Fibroblast of skin of left biceps (primary cell): ENCODE measurements at places on chromosomes 11 and 22.

DNA sequence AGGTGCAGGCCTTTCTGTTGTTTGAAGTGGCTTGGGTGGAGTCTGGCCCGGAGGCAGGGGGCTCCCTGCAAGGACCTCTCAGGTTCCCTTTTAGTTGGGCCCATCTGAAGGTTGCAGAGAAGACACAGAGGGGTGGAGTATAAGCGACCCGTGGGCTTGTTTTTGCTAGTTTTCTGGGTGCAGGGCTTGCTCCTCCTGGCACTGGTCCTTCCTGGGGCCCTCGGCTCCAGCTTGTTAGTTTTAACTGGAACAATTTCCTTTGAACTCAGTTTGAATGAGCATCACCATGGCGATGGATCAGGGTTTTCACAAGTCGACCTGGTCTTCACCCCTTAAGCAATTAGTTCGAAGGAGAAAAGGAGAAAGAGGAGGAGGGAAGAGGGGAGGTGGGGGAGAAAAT is 28.5 kb upstream of the OAF start:
- DNase-seq = no peak

- no peak for DNase-seq
Measured at GRCh38 chr11:24543771-24544170, 46.9 kb downstream of the LUZP2 start.

- DNase-seq = no peak
Measured at GRCh38 chr11:88424881-88425280, 87.3 kb upstream of the CTSC start.

GRCh38 chr22:26442086-26442756 is 13.2 kb downstream of the ASPHD2 start:
- no peak for DNase-seq

DNA sequence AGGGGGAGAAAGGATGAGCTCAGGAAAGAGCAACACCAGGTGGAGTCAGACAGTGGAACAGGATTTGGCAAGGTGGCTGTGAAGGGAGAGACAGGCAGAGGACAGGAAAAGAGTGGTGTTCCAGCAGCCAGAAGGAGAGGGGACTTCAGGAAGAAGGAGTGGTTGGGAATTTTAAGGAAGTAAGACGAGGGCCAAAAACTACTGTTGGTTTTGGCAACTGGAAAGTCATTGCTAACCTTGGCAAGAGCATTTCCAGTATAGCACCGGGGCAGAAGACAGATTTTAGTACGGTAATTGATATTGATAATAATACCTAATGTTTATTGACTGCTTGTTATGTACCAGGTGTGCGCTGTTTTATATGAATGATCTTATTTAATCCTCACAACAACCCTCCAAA is 15.4 kb upstream of the DDX6 start:
- DNase-seq = no peak

DNA sequence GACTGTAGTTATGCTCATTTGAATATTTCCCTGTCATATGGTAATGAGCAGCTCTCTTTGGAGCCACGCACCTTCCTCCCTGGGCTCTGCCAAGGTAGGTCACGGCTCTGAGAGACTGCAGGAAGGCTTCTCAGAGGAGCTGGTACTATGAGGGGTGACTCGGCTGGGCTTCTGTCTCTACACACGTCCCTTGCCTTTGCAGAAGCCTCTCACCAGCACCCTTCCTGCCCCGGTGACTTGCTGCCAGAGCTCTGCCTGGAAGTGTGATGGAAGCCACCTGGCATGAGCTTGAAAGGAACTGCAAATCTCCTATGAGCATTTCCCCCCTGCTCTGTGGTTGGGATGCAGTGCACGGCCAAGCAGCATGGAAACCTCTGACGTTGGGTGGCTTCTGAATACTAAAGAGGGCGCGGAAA is 74.2 kb downstream of the KIRREL3 start:
- DNase-seq = no peak

DNA sequence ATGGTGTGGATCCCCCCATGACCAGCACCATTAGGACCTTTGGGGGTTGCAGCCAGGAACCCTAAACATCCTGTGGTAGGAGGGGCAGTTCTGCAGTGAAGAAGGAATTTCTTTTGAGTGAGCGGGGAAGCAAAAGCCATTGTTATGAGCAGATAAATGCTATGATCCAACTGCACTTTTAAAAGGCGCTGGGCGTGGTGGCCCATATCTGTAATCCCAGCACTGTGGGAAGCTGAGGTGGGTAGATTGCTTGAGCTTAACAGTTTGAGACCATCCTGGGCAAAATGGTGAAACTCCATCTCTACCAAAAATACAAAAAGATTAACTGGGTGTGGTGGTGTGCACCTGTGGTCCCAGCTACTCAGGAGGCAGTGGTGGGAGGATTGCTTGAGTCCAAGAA is 5.9 kb upstream of the TOMM22 start:
- DNase-seq = no peak

DNA sequence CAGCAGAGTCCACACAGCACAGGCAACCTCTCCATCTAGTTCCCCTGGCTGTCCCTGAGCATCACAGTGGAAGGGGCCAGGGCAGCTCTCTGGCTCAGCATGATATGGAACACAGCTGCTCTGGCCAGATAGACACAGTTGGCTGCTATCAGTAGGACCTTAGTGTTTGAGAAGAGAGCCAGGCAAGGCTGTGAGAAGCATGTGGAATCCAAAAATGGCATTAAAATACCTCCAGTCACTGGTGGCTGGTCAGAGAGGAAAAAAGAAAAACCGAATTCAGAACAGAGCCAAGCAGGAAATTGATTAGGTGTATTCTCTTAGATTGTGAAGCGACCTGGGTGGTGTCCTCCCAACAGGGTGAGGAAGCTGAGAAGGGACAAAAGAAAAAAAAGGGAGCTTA is 27.9 kb downstream of the SERPINH1 start:
- no peak for DNase-seq

GRCh38 chr22:46028106-46028991 is 51.4 kb upstream of the WNT7B start:
- no peak for DNase-seq

DNA sequence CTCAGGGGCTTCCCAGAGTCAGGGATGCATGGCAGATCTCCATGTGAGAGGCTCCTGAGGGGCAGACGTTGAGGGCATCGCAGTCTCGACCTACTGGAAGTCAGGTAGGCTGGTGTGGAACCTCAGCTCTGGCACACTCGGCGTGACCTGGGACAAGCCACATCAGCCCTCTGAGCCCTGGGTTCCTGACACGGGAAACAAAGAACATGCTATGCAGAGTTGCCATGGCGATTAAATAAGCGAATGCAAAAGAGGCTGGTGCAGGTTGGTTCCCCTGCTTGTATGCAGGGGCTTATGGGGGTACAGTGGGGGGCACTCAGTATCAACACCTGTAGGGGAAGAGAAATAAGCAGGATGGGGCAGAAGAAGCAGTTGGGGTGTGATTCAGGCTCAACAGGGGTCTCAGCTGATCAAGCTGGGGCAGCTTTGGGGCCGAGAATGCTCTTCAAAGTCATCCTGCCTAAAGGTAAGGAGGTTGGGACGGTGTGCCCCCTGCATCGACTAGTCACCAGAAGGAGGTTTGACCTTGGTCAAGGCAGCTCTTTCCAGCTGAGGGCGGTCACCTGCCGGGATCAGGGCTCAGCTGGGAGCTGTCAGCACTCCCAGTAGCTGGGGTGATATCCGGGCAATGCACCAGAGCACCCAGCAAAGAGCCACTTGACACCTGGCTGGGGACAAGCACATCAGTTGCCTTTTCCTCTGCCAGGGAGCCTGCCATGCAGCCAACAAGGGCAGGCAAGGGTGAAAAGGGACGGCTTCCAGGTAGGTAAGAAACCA is 442.7 kb downstream of the MIAT start:
- DNase-seq = no peak

GRCh38 chr22:37907036-37907954 is 1.2 kb downstream of the MICALL1 start:
- DNase-seq = no peak

- DNase-seq = no peak
Measured at GRCh38 chr22:27992294-27993165, 73.5 kb upstream of the PITPNB start.

DNA sequence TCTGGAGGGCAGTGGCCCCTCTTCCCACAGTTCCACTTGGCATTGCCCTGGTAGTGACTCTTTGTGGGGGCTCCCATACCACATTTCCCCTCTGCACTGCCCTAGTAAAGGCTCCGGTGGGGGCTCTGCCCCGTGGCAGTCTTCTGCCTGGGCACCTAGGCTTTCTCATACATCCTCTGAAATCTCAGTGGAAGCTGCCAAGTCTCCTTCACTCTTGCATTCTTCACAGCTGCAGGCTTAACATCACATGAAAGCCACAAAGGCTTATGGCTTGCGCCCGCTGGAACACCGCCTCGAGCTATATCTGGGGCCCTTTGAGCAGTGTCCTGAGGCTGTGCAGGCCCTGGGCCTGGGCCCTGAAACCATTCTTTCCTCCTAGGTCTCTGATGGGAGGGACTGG is 25.3 kb downstream of the PLEKHB1 start:
- no peak for DNase-seq

DNA sequence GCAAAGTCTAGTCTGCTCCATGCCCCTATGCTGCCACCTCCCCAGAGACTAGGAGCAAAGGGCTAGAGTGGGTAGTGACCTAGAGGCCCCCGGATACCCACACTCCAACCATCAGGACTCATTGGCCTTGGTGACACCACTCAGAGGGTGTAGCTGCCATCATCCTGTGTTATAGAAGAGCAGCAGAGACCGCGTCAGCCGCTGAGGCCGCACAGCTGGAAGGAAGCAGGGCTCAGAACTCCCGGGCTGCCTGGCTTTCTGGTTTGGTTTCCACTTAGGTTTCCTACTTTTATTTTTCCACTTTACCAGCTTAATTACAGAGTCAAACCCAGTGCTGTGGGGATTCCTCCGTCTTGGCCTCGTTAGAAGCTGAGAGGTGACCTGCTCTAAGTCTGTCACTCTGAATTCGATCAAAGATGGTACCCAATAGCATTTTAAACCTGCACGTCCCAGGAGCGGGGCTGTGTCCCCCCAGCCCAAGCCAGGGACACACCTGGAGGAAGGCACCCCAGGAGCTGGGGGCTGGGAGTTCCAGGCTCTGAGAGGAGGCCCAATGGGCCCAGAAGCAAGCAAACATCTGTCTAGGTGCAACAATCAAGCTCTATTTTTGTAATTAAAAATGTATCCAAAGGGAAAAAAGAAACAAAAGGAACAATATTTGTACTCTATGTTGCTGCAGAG is 2.1 kb upstream of the CDKN1C start:
- no peak for DNase-seq

- no peak for DNase-seq
Measured at GRCh38 chr11:118635237-118635591, 27.8 kb downstream of the PHLDB1 start.

GRCh38 chr11:114263513-114264170 is 32.6 kb upstream of the NNMT start:
- DNase-seq = no peak

- DNase-seq = no peak
Measured at GRCh38 chr22:46730568-46731245, 7.3 kb downstream of the CERK start.

GRCh38 chr22:38122616-38123015 is 12.1 kb upstream of the BAIAP2L2 start:
- DNase-seq = no peak

DNA sequence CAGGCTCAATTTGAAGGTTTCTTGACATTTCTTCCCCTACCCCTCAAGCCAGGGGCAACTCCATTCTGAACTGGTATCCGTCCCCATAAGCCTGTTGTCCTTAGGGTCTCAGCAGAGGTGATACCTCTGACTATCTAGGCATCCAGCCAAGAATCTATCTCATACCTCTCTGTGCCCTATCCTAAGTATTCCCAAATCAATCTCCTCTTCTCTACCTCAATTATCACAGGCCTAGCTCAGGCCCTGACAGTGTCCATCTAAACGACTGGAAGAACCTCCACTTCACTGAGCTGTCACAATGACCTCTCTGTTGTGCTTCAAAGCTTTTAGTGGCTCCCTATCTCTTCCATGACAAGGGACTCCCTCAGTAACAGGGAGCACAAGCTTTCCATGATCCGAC is 26.9 kb downstream of the HIRA start:
- no peak for DNase-seq

DNA sequence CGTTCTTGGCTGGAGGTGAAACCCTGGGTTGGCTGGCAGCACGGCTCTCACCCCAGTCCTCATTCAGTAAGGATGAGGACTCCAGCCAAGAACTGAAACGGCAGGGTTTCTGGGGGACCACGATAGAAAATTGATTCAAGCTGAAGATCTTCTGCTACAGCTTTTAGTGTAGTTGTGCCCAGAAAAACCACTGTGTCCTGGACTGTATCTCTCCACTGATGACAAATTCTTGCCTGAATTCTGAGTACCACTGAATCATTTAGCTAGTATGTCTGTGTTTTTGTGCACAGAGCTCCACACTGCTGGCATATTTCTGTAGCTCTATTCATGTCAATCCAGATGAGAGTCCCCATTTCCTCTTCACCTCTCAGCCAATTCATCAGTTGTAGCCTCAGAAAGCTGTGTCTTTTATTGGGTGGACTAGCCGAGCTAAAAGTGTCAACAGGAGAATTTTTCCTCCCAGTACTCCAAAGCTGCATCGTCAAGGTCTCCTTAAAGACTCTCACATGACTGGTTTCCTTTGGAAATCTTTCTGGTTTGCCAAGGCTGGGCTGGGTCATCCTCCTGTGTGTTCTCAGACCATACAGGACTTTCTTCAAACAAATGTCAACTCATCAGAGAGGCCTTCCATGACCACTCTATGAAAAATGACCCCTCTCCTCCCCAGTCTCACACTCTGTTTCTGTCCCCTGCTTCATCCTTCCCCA is 144.6 kb downstream of the LDLRAD3 start:
- DNase-seq = no peak

DNA sequence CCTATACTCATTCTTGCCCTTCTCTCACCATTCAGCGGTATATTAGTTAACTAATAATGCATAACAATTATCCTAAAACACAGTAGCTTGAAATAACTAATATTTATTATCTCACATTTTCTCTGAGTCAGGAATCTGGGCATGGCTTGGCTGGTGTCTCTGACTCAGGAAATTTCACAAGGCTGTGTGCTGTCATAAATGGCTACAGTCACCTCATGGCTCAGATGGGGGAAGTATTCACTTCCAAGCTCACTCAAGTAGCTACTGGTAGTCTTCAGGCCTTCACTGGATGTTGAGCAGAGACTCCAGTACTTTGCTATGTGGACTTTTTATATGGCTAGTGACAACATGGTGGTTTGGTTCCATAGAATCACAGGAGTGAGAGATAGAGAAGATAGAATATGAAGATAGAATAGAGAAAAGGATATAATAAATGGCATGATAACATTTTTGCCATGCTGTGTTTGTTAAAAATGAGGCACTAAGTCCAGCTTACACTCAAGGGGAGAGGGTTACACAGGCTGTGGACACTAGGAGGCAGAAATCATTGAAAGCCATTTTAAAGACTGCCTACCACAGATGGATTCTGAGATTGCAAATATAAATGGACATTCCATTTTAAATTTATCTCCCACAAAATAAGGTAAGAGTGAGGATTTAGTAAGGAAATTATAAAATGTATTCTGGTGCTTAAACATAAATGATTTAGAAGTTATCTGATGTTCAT is 997.8 kb upstream of the CHORDC1 start:
- no peak for DNase-seq

GRCh38 chr11:83241291-83241946 is 44.7 kb downstream of the CCDC90B start:
- peak; percentile 16 for DNase-seq

GRCh38 chr11:115760461-115761320 is 256.5 kb upstream of the CADM1 start:
- no peak for DNase-seq

GRCh38 chr11:103736315-103737036 is 300.0 kb upstream of the DDI1 start:
- no peak for DNase-seq

GRCh38 chr11:74611369-74611861 is 19.0 kb downstream of the POLD3 start:
- peak; percentile 53 for DNase-seq
